Epithelial cell of alveolus of lung (primary cell): ENCODE measurements at places on chromosomes 2 and 18. TPM values are rescaled to one million over a fixed set of nuclear protein-coding genes. Genes with fewer than 3 reads are reported as not detected.

Gene SRBD1
- 9.1 and 15.4 TPM in 2 replicates for total RNA-seq

Gene TDRD15
- total RNA-seq, result not detected in 2 replicates

Gene OR6B2
- total RNA-seq, result not detected in 2 replicates

Gene TXNDC2
- total RNA-seq, result 0.64 TPM in 1 of 2 replicates, not detected in the other

Gene TOGARAM2
- total RNA-seq, result 0.13 TPM in 1 of 2 replicates, not detected in the other

Gene ARHGEF4
- 2.3 and 7.4 TPM in 2 replicates for total RNA-seq

Gene ITPRIPL1
- total RNA-seq, result 4.9 and 5.3 TPM in 2 replicates
